ENCODE measurements at places on chromosomes 16 and 17.

DNA sequence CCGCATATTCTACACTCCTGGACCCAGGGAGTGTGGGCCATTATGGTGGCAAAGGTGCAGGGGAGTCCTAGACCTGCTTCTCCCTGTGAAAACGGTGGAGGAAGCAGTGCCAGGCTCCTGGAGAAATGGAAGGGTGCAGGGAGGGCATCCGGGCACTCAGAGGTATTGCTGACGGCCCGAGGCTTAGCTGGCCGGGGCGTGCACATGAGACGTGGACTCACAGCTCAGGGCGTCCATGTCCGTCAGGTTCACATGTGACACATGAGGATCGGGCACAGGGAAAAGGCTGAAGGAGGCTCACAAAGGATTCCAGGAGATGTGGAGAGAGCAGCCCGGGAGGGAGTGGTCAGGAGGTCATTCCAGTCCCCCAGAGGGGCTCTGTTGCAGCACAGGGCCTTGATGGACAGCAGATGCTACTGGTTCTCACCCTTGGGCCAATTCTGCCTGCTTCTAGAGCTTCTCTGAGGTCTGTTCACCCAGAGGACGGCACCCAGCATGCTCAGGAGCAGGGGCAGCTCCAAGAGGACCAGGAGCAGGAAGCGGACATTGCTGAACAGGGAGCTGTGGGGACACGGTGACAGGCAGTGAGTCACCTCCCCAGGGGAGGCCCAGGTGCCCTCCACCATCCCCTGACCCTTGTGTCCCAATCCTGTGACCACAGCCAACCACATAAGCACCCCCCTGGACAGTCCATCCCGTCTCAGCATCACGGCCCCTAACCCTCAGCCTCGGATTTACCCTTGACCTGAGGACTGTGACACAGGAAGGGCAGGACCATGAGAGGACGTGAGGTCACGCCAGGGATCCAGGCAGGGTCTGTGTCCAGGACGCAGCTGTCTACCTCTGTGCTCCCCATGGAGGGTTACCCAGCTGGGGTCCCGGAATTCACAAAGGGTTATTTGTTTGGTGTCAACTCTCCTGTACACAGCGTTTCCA, 4.5 kb downstream of the CD300C start:
- no peak for DNase-seq

DNA sequence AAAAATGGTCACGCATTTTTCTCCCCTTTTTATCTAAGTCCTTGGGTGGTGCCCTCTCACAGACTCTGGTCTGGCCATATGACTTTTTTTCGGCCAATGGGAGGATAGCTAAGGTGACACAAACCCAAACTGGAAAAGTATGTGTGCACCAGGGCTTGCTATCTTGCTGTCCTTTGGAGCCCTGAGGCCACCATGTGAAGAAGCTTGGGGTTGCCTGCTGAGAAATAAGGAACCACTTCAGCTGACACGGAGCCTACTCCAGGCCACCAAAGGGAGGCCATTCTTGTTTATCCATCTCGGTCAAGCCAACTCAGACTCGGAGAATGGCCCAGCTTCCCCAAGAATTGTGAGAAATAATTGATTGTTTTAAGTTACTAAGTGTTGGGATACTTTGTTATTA, 111.4 kb upstream of the ZFHX3 start:
- DNase-seq = no peak

DNA sequence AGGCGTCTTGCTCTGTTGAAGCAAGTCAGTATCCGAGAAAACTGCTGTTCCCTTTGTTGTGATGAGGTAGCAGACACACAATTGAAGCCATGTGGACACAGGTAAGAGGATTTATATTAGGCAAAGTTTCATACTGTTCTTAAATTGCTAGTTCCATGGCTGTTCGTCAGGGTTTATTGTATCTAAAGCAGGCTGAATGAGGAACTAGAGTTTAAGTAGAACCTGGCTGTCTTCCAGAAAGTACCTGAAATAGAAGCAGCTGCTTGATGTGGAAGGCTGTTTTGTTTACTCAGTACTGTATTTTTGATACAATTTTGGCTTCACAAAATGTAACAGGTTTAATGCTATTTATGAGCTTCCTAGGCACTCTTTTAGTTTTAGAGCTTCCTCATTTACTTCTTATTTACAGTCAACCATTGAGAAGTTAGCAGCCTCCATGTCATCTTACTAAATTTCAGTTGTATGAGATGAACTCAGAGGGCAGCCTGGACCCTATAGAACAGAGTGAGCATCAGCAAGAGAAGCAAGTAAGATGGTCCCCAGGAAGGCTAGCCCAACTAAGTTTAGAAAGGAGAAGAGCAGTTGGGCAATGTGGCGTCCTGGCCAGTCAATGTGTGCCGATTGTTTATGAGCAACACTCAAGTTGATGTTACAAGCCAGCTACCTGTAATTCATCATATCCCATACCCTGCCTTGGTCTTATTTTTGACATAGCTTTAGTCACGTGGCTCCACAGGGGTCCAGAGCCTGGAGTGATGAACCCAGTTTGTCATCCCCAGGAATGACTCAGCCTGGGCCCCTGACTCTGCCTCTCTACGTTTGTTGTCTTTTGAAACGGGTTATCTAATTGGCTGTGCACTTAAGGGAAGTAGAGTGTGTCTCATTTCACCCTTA, 9.7 kb upstream of the ARL2BP start:
- no peak for DNase-seq

DNA sequence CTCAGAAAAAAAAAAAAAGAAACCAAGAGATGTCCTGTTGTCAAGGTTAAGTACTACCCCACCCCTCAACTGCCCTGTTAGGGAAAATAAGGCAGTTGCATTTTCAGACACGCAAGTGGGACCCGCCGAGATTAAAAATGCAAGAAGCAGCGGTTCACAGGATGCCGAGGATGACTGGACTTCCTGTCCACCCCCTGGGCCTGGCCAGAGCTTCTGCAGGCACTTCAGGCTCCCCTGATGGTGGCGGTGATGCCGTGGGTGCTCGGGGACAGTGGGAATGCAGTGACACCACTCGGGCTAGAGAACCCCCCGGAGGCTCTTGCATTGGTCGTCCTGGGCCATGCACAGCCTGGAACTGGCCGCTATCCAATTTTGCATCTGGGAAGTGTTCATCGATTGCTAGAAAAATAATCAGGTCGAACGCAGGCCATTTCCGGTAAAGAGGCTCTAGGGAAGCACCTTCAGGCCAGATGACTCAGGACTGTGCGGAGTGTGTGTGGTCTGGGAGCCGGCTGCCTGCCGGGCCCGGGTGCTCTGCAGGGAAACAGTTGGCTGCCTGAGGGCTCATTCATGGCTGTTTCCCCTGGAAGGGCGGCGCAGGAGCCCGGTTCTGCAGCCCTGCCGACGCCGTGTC, 13.4 kb upstream of the CRISPLD2 start:
- DNase-seq = peak; percentile 75

GRCh38 chr17:43917348-43918025, 10.2 kb upstream of the MPP2 start:
- no peak for DNase-seq
